ENCODE measurements at places on chromosomes 7 and 10.
A peak's percentile ranks its signal among the peaks of the same experiment; 100 is the strongest.

DNA sequence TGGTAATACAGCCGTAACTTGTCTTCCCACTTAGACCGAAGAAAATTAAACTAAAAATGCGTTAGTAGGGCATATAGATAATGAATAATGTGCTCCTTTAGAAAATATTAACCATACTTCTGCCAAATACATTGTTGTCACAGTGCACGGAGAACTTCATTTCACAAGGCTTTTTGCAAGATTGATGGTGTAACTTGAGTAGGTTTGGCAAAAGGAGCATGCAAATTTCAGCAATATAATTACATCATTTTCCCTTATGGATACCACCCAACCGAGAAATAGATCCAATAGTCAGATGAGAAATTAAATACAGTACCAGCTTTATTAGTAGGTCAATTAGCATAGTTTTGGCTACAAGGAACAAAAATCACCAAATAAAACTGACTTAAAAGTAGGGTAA, 792.6 kb upstream of the C7orf33 start:
- no peak for DNase-seq

- no peak for DNase-seq
Observed at GRCh38 chr7:148058753-148059152, 531.8 kb upstream of the C7orf33 start.

- DNase-seq: no peak
Observed at GRCh38 chr7:124536156-124536762, 229.3 kb downstream of the GPR37 start.

DNA sequence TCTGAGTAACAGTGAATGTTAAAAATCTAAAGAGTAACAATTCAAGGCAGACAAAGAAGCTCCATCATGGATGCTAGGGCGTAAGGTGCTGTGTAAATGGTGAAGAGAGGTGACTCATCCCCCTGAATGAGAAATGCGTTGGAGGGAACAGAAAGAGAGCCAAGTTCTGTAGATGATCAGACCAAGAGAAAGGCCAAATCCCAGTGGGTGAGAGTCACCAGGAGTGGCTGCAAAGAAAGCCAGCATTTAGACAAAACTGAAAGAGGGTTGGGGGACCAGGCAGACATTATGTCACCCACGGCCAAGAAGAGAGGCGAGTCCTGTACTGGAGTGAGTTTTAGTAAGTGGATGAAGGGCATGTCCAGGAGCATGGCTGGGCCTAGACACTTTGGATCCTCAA, 153.1 kb downstream of the TRIL start:
- DNase-seq: no peak

- no peak for DNase-seq
Observed at GRCh38 chr10:132723330-132723970, 62.5 kb downstream of the NKX6-2 start.

DNA sequence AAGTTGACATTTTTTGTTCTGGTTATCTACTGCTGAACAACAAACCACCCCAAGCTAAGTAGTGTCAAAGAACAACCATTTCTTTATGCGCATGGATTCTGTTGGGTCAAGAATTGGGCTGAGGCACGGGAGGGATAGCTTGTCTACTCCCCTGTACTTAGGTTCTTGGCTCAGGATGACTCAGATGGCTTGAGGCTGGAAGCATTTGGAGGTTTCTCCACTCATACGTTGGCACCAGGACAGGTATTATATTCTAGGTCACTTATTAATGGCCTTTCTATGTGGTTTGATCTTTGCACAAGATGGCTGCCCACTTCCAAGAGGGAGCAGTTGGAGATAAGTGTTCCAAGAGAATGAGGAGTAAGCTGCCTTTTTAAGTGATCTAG, 11.8 kb upstream of the TFAM start:
- DNase-seq: no peak

GRCh38 chr10:126935263-126935946, 30.2 kb downstream of the DOCK1 start:
- DNase-seq: no peak

DNA sequence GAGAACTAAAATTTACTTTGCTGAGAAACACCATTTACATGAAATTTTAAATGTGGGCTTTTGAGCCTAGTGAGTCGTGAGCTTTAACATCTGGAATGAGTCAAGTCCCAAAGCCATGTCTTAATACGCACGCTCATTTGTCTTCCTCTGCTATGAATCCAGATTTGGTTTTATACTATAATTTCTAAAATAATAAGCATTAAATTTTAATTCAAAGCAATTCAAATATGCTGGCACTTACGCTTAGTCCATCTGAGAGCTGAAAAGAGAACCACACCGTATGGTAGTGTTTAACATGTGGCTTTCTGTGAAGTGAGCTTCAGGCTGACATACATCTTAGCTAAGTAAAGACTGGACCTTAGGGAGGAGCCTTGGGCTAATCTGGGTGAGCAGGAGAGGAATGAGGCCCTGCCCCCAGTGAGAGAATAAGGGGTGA, 52.2 kb downstream of the CUBN start:
- DNase-seq: no peak

DNA sequence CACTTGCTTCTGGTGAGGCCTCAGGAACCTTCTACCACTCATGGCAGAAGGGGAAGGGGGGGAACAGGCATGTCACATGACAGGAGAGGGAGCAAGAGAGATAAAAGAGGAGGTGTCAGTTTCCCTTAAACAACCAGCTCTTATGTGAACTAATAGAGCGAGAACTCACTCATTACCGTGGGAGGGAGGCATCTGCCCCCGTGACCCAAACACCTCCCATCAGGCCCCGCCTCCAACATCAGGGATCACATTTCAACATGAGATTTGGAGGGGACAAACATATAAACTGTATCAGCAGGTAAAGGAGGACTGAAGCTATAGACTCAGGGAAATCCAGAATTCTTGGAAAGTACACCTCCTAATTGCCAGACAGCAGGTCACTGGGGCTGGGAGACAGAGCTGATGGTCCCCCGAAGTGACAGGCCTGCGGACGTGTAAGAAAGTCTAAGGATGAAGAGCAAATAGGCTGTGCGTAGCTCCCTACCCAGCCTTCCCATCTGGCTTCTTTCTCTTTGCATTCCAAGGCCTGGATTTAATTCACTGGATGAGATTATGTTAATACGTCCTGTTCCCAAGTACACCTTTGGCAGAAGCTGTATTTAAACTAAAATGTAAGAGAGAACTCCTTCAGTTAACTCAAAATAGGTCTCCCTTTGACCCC, 186.7 kb upstream of the LYZL2 start:
- DNase-seq: no peak

GRCh38 chr10:51524041-51524440, 175.4 kb downstream of the CSTF2T start:
- no peak for DNase-seq

DNA sequence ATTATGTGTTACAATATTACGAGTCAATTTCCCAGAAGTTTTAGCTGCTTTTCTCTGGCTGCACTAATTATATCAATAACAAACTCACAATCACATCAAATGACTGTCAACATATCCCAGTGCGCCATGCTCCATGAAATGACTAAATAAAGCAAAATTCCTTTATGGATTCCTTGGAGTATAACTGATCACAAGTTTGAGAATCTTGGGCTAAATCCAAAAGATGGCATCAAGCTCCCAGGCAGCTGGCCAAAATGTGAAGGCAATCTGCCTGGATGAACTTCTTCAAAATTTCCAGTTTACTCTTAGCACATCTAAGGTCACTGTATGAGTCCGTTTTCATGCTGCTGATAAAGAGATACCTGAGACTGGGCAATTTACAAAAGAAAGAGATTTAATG, 210.8 kb downstream of the CCSER2 start:
- DNase-seq: no peak

DNA sequence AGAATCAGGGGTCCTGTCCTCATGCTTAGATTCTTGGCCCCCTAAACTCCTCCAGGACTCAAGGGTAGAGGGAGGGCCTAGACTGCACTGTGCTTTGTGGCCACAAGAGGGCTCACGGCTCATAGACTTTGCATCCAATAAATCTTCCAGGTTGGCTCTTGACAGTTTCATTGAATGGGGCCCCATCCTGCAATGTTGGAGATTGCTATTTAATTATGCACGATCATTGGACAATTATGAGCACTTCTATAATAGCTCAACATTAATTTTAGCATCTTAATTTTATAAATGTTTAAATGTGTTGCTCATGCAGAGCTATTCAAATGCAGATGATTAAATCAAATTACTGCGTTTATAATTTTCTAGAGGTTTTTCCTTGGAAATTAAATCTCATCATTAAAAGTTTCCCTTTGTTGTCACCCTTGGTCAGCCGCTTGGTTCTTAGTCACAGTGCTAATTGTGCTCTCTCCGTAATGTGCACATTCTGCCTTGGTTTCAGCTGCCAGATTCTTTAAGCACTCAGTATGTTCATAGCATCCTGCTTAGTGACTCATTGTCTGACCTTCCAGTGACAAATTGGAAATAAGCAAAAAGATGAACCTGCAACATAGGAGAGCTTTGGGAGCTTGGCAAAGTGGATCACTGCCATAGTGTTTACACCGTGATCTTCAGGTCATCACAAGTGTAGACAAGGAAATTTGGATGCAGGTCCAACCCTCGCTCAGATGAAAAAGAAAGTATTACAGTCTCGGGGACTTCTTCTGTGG, 33.4 kb upstream of the PLPP4 start:
- no peak for DNase-seq

- DNase-seq: no peak
Observed at GRCh38 chr7:69739931-69740431, 141.7 kb downstream of the AUTS2 start.

GRCh38 chr7:102413611-102414010, 17.4 kb downstream of the PRKRIP1 start:
- DNase-seq: no peak

DNA sequence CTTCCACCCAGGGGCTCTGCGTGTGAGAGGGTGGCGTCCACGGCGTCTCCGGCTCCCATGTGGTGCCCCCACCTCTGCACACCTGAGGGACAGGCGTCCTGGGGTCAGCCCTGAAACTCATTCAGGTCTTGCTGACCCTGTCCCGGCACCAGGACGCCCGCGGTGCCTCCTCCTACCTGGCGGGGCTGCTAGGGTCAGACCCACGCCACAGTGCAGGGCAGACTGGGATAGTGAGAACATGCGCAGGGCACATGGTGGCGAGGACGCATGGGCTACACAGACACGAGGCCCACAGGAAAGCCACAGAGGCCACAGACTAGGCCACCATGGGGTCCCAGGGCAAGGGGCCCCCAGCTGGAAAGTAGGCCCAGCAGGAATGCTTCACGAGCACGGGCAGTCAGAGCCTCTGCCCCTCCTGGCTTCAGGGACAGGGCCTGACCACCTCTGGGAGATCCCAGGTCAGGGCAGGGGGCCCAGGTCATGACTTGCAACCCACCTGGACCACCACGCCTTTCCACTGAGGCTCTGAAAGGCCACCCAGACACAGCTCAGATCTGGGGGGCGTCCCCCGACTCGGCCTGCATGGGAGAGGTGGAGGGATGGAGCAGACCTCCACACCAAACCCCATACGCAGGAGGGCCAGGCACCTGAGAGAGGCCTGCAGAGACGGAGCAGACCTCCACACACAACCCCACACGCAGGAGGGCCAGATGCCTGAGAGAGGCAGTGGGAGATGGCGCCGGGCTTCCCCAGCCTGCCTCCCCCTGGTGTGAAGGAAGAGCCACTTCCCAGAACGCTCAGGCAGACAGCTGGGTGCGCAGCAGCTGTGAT, 188.6 kb downstream of the ELFN1 start:
- DNase-seq: no peak

DNA sequence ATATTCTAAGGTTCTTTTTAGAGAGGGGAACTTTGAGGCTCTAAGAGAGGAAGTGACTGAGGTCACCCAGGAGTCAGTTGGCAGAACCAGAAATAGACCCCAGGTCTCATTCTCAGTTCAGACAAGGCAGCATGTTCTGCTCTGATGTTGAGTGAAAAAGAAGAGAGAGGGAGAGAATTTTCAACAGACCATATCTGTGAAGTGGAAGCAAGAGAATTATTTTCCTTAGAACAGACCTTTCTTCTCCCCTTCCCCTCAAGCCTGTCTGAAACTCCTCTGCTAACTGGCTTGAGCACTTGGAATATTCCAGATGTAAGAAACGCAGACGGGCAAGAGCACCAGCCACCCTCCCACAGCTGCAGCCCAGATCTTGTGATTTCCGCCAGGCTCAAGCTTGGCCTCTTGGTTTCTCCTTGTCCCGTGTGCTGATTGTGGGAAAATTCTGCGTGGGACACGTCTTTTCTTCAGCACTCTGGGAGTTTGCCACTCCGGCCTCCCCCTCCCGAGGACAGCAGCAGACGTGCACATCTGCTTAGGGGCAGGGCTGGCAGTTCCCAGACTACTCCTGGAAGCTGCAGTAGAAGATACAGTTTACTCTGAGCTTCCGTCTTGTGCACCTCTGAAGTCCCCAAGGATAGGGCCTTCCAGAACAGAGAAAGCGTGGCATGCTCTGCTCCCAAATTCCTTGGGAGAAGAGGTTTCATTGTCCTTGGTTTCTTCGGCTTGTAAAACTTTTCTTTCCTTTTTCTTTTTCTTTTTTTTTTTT, 22.7 kb upstream of the IKZF1 start:
- DNase-seq: no peak

GRCh38 chr10:71076473-71077142, 135.8 kb upstream of the UNC5B start:
- peak; percentile 11 for DNase-seq

DNA sequence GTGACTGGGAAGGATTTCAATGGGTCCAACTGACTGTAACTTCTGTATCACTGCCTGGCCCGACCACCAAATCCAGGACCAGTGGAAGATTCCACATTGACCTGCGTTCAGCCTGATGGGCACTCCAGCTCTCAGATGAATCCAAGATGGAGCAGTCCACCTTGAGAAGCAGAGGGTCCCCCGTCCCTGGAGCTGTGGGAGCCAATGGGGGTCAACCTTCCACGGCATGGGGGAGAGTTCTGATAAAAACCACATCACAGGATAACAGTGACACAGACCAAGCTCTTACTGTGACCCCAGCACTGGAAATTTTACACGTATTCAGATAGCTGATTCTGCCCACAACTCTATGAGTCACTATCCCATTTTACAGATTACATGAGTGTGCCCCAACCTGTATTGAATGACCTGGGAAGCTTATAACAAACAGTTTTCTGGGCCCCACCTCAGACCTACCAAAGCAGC, 11.2 kb downstream of the ZCCHC24 start:
- DNase-seq: no peak

- DNase-seq: no peak
Observed at GRCh38 chr10:92517034-92517655, 56.7 kb downstream of the IDE start.

DNA sequence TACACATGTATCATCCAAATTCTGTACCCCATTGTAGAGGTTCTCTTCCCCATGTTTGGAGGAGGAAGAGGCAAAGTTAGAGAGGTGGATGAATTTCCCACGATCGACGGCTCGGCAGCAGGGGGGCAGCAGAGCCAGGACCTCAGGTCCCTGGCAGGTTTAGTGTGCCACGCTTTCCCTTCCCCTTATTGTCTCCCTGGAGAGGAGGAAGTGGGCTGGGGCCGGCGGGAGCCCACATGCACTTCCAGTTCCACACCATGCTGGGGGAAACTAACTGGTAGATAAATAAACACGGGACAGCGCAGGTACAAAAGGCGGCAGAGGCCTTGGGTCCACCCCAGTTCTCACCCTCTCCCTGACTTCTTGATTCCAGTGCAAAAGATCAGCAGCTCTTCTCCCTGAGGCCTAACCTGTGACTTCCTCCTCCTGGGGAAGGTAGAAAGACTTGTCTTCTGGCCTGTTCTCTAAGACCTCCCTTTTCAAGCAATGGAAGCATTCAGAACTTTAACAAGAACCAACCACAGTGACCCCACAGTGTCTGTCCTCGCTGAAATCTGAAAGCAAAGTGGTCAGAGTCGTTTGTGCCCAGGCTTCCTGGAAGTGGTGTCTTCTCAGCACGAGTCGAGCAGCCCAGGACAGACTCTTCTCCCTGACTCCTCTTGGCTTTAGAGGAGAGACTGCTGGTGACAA, 30.5 kb upstream of the SRGN start:
- no peak for DNase-seq
